Activated CD8-positive, alpha-beta memory T cell treated with anti-CD3 and anti-CD28 coated beads for 48 hours (primary cell): ENCODE measurements at places on chromosomes 7 and 10.

DNA sequence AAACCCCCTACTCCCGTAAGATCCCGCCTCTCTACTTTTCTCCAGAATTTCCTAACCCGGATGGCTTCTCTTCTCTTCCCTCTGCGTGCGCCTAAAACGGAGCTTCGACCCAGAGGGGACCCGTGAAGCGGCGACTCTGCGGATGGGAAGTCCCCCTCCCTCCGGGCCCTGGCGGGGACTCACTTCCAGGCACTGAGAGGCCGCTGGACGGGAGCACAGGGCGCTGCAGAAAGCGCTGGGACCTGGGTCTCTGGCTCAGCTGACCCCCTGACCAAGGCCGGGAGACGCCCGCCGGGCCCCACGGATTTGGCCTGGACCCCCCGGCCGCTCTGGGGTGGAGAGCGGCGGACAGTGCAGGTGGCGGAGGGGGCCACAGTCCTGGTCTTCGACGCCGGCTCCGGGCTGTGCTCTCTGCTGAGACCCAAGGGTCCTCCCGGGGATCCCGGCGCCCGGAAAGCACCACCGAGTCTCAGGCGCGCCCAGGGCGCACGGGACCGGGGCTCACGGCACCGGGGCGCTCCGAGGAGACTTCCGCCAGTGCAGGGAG, 688 bp upstream of the FOXL3 start:
- no peak for DNase-seq

GRCh38 chr7:152664636-152665035, 11.3 kb downstream of the XRCC2 start:
- no peak for DNase-seq

DNA sequence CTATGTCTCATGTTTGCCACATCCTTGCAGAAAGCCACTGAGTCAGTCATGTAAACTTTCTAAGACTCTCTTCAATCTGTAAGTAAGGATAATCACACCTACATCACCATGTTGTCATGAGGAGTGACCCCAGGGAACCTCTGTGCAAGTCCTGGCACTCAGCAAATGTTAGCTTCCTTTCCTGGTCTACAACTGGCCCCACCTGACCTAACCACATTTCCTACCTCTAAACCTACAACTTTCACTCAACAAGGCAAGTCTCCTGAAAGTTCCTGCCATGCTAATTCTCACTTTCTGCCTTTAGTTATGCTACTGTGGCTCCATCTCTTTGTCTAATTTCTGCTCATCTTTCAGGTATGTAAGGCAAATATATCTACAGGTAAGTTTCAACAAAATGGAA, 72.3 kb upstream of the SEM1 start:
- DNase-seq: no peak

GRCh38 chr7:91055219-91055618, 209.0 kb upstream of the FZD1 start:
- no peak for DNase-seq

- no peak for DNase-seq
These were observed 80.4 kb downstream of the ZNRF2 start for GRCh38 chr7:30364773-30365172.

- DNase-seq: no peak
These were observed 52.1 kb downstream of the KCNH2 start for GRCh38 chr7:150926066-150926465.

- DNase-seq: no peak
These were observed 22.3 kb downstream of the CACUL1 start for GRCh38 chr10:118732245-118733165.

GRCh38 chr10:17790651-17791050, 18.5 kb upstream of the MRC1 start:
- DNase-seq: no peak
